ENCODE measurements at places on chromosomes 13 and 19. TPM values are rescaled to one million over a fixed set of nuclear protein-coding genes. Genes with fewer than 3 reads are reported as not detected.

GRCh38 chr19:50829801-50830200 lies 3.6 kb downstream of the KLK15 start:
- H3K4me3 ChIP-seq = no peak overlapping the region
- no peak overlapping the region for H3K27ac ChIP-seq
- peaks cover 7% of the 10 kb centered on the region for H3K27me3 ChIP-seq
- H3K4me1 ChIP-seq = no peaks in the 10 kb centered on the region
- no peak for DNase-seq

DNA sequence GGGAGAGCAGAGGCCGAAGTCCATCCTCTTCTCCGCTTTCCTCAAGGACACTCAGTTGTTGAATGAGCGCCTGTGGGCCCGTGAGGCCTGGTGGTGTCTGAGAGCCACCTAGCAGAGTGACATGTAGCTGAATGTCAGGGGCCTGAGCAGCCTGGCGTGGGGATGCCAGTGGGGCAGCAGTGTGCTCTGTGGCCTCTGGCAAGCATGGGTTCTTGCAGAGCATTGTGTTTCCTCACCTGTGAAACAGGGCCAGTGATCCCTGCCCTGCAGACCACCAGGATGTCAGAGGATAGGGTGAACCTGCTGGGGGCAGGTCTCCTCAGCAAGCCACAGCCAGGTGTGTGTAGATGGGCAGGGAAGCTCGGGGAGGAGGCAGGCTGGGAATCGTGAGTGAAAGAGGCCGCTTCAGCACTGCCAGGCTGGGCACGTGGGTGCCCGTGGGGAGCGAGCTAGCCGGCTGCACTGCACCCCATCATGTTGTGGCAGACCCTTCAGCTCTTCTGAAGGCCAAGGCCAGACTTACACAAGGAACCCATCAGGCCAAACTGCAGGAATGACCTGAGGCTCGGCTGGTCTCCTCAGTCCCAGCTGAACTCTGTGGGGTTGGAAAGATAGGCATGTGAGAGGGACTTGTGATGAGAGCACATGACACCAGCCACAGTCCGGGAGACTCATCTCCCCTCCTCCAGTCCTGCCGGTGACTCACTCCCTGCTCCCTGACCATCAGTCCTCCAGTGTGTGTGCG lies 5.0 kb downstream of the PPP1R37 start:
- DNase-seq = peak; percentile 97
- H3K27ac ChIP-seq = peak overlapping the region; percentile 81
- no peaks in the 10 kb centered on the region for H3K27me3 ChIP-seq
- H3K4me1 ChIP-seq = peaks cover 19% of the 10 kb centered on the region
- 0 out of 2 replicates have a peak overlapping the region, but pooled peaks have one; percentile 10 for H3K4me3 ChIP-seq
- no peaks in the 10 kb centered on the region for H3K36me3 ChIP-seq

- no peaks in the 10 kb centered on the region for H3K4me1 ChIP-seq
- H3K36me3 ChIP-seq = no peaks in the 10 kb centered on the region
- H3K27me3 ChIP-seq = no peaks in the 10 kb centered on the region
- DNase-seq = no peak
Observed at GRCh38 chr13:111945086-111945485, 121.9 kb upstream of the SOX1 start.

DNA sequence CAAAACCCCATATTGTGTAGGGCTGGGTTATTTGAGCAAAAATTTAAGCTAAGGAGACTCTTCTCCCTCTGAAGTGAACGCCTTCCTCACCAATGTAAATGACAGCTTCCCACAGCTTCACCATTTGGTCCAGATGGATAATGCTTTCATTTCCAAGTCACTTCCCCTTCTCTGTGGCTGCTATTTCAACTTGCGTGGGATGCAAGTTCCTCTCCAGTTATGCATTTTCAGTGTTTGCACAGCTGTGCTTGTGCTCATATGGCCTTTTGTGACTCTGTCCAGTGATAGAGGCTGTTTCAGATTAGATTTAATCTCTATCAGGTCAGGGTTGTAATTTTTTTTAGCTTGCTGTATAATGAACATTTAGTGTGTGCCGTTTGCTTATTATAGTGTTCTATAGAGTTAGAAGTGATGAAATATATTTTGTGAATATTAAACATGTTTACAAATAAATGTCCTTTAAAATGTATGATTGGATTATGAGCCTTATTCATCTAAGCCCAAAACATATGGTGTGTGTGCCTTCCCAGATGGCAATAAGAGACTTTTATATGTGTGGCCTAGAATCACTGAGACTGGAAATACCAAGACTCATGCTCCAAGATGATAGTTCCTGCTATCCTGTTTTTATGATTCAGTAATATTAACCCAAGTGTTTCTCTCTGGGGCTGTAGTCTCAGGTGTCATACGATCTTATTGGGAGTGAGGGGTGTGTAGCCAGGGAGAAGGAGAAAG lies 86.6 kb downstream of the TNFRSF19 start:
- peaks cover 10% of the 10 kb centered on the region for H3K4me1 ChIP-seq
- peak; percentile 69 for DNase-seq
- no peaks in the 10 kb centered on the region for H3K36me3 ChIP-seq
- 0 out of 2 replicates have a peak overlapping the region, but pooled peaks have one; percentile 1 for H3K4me3 ChIP-seq
- H3K27me3 ChIP-seq = no peaks in the 10 kb centered on the region

GRCh38 chr19:40413291-40413845 lies at the start of gene PRX:
Gene PRX, minus strand, starts transcription at chr19:40413378. Its CDS starts 5,446 bp downstream, at chr19:40407932.
- H3K4me1 ChIP-seq = no peaks in the 10 kb centered on the region
- no peak within 1 kb of the TSS for H3K27ac ChIP-seq
- no peaks in the 10 kb centered on the region for H3K27me3 ChIP-seq

Gene ANKRD24
- 0.46 TPM for polyA plus RNA-seq

GRCh38 chr13:30846866-30847265 lies 59.2 kb upstream of the MEDAG start:
- no peaks in the 10 kb centered on the region for H3K36me3 ChIP-seq
- peak overlapping the region; percentile 98 for H3K27ac ChIP-seq
- H3K4me1 ChIP-seq = peaks cover 40% of the 10 kb centered on the region
- no peak for DNase-seq

- H3K27ac ChIP-seq = no peak overlapping the region
- no peaks in the 10 kb centered on the region for H3K36me3 ChIP-seq
- no peak for DNase-seq
Observed at GRCh38 chr19:48310227-48310626, 15.1 kb upstream of the EMP3 start.

DNA sequence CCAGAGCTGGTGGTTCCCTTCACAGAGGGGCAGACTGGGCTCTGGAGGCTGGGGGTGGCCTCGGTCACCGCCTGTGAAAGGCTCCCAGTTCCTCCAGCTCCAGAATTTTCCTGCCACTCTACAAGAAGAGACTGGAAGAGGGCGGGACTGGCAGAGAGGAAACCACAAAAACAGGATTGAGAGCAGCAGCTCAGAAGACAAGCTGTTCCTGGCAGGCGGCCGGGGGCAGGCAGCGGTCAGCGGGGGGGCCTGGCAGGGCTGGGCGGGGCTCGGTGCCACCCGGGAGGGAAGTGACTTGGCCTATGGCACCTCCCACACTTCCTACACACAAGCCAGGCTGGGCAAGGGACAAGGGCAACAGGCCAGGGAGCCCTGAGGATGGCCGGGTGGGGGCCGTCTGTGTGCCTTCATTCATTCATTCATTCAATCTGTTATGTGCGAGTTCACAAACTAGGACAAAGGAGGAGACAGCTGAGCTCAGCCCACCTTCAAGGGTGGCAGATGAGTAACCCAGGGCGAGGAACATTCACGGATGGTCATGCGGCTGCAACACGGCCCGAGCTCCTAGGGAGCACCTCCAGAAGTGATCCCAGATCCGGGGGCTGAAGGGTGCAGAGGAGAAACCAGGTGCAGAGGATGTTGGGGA lies 16.9 kb upstream of the BTBD2 start:
- peak overlapping the region; percentile 20 for H3K4me3 ChIP-seq
- H3K4me1 ChIP-seq = peaks cover 17% of the 10 kb centered on the region
- no peaks in the 10 kb centered on the region for H3K27me3 ChIP-seq
- H3K36me3 ChIP-seq = no peaks in the 10 kb centered on the region
- DNase-seq = peak; percentile 93
- H3K27ac ChIP-seq = peak overlapping the region; percentile 24

Gene ZNF547
- 2.0 TPM for polyA plus RNA-seq

DNA sequence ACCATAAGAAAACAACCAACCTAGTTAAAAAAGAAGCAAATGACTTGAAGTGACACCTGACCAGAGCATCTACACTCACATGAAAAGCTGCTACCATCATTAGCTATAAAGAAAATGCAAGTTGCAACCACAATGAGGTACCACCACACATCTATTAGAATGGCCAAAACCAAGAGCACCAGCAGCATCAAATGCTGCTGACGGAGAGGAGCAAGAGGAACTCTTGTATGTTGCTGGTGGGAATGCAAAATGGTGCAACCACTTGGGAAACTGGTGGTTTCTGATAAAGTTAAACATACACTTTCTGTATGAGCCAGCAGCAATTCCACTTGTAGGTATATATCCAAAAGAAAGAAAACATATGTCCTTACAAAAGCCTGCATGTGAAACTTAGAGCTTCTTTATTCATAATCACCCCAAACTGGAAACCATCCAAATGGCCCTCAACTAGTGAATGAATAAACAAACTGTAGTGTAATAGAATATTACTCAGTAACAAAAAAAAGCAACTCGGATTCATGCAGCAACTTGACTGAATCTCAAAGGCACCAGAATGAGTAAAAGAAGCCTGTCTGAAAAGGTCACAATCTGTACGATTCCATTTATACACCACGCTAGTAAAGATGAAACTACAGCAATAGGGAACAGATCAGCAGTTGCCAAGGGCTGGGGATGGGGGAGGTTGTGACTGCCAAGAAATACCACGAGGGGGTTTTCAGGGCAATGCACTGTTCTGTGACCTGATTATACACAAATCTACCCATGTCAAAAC lies 60.9 kb upstream of the RANBP3 start:
- H3K27ac ChIP-seq = no peak overlapping the region
- no peaks in the 10 kb centered on the region for H3K27me3 ChIP-seq
- H3K4me3 ChIP-seq = no peak overlapping the region
- no peak for DNase-seq
- no peaks in the 10 kb centered on the region for H3K4me1 ChIP-seq
- no peaks in the 10 kb centered on the region for H3K36me3 ChIP-seq

- no peak overlapping the region for H3K27ac ChIP-seq
- H3K36me3 ChIP-seq = no peaks in the 10 kb centered on the region
- no peak for DNase-seq
- no peaks in the 10 kb centered on the region for H3K27me3 ChIP-seq
- peaks cover 8% of the 10 kb centered on the region for H3K4me1 ChIP-seq
- no peak overlapping the region for H3K4me3 ChIP-seq
Observed at GRCh38 chr13:93220073-93220472, 6.5 kb upstream of the GPC6 start.

Gene LDLR
- polyA plus RNA-seq = 13.8 TPM

Gene KLK12
- polyA plus RNA-seq = not detected

GRCh38 chr13:29050719-29051118 lies 230.6 kb downstream of the MTUS2 start:
- no peak for DNase-seq
- no peaks in the 10 kb centered on the region for H3K4me1 ChIP-seq
- H3K4me3 ChIP-seq = no peak overlapping the region
- no peaks in the 10 kb centered on the region for H3K36me3 ChIP-seq
- H3K27ac ChIP-seq = no peak overlapping the region

- H3K4me3 ChIP-seq = no peak overlapping the region
- DNase-seq = peak; percentile 92
- peak overlapping the region; percentile 85 for H3K27ac ChIP-seq
Observed at GRCh38 chr13:46341112-46341711, 45.8 kb downstream of the RUBCNL start.

DNA sequence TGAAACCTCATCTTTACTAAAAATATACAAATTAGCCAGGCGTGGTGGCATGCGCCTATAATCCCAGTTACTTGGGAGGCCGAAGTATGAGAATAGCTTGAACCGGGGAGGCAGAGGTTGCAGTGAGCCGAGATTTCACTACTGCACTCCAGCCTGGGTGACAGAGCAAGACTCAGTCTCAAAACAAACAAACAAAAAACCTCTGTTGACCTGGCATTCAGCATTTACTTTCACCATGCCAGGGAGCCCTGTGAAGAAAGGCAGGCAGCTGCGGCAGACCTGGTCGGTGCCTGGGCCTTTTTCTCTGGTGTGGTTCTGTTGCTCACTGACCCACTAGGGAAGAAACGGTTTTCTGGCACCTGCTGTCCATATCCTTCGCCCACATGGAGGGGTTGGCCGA lies 49.8 kb downstream of the DNM2 start:
- no peak overlapping the region for H3K4me3 ChIP-seq
- no peaks in the 10 kb centered on the region for H3K36me3 ChIP-seq
- no peak for DNase-seq

Gene CFAP97D2
- not detected for polyA plus RNA-seq

- no peak overlapping the region for H3K4me3 ChIP-seq
- peaks cover 5% of the 10 kb centered on the region for H3K36me3 ChIP-seq
- peak; percentile 9 for DNase-seq
- H3K4me1 ChIP-seq = peaks cover 3% of the 10 kb centered on the region
- H3K27me3 ChIP-seq = no peaks in the 10 kb centered on the region
- no peak overlapping the region for H3K27ac ChIP-seq
Observed at GRCh38 chr13:73851104-73851503, 283.1 kb downstream of the KLF12 start.
